ENCODE measurements at places on chromosomes 13 and 19. TPM values are rescaled to one million over a fixed set of nuclear protein-coding genes. Genes with fewer than 3 reads are reported as not detected.

ZNF726 gene
- 1.9 TPM for total RNA-seq

IGFL2 gene
- not detected for total RNA-seq

IGSF23 gene
- not detected for total RNA-seq

ZNF536 gene
- total RNA-seq: 1.00 TPM

FXYD1 gene
- total RNA-seq: 10.6 TPM

ZNF529 gene
- total RNA-seq: 8.3 TPM

KLF5 gene
- total RNA-seq: 309 TPM

PRTN3 gene
- not detected for total RNA-seq

PLIN3 gene
- 74.4 TPM for total RNA-seq

WDR62 gene
- total RNA-seq: 20.7 TPM

PSG1 gene
- total RNA-seq: not detected

DNA sequence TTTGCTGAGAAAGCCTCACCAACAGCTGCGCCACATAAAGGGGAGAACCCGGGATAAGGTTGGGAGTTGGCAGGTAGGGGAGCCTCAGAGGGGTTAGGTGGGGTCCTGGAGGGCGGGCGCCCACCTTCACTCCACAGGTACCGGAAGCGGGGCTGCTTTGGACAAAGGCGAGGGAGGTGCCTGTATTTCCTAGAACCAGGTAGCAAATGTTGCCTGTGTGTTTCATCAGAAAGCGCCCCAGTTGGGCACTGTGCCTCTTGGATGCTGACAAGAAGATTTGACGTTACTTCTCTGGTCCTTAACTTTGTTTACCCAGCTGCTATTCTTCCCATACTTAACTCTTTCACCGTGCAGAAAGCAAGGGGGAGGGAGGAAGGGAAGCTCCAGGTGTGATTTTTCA lies 278.9 kb downstream of the ZNF536 start:
- H3K27me3 ChIP-seq: peaks cover 24% of the 10 kb centered on the region
- H3K36me3 ChIP-seq: no peaks in the 10 kb centered on the region
- no peaks in the 10 kb centered on the region for H3K4me1 ChIP-seq
- no peak for DNase-seq

GRCh38 chr13:71589032-71589431 lies 278.0 kb downstream of the DACH1 start:
- no peak overlapping the region for H3K4me3 ChIP-seq
- DNase-seq: no peak
- H3K27ac ChIP-seq: no peak overlapping the region
- no peaks in the 10 kb centered on the region for H3K4me1 ChIP-seq
- no peaks in the 10 kb centered on the region for H3K36me3 ChIP-seq

GRCh38 chr13:71880753-71881541 lies 13.9 kb upstream of the DACH1 start:
- no peak for DNase-seq
- H3K27ac ChIP-seq: no peak overlapping the region
- H3K4me1 ChIP-seq: peaks cover 4% of the 10 kb centered on the region
- H3K27me3 ChIP-seq: no peaks in the 10 kb centered on the region
- H3K4me3 ChIP-seq: no peak overlapping the region

GRCh38 chr19:18063463-18063862 lies 23.3 kb downstream of the IL12RB1 start:
- no peak overlapping the region for H3K27ac ChIP-seq
- no peak overlapping the region for H3K4me3 ChIP-seq
- peaks cover 7% of the 10 kb centered on the region for H3K27me3 ChIP-seq
- H3K4me1 ChIP-seq: peaks cover 2% of the 10 kb centered on the region
- no peak for DNase-seq
- H3K36me3 ChIP-seq: no peaks in the 10 kb centered on the region

DNA sequence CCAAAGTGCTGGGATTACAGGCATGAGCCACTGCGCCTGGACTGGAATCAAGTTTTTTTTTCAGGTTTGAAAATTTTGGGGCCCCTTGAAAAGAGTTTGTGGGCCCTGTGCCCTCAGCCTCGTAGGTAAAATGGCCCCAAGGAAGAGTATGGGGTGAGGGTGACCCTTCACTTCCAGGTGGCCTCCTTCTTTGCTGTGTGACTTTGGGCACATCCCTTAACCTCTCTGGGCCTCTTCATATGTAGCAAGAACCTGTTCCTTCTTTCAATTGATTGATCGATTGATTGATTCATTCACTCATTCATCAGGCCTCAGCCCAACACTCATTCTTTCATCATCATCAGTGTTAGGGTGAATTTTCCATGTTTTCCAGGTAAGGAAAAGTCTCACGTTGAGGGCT lies 3.4 kb upstream of the TMEM221 start:
- H3K4me1 ChIP-seq: peaks cover 11% of the 10 kb centered on the region
- DNase-seq: no peak
- no peak overlapping the region for H3K4me3 ChIP-seq
- H3K36me3 ChIP-seq: no peaks in the 10 kb centered on the region
- no peak overlapping the region for H3K27ac ChIP-seq

DNA sequence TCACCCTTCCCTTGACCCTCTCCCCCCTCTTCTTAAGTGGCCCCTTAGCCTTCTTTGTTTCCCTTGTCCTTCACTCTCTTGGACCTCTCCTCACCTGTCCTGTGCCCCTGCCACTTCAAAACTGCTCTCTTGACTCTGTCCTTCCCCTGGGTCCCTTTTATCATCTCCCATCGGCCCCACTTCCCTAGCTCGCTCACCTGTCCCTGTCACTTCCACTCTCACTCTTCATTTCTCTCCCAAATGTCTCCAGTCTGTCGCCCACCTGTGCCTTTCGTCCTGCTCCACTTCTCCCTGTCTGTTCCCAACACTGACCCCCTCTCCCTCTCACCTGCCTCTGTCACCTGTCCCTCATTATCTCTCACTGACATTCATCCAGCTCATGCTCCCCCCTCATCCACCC lies 699 bp downstream of the IFNL1 start:
- DNase-seq: no peak
- H3K36me3 ChIP-seq: no peaks in the 10 kb centered on the region
- H3K27me3 ChIP-seq: peaks cover 11% of the 10 kb centered on the region
- H3K4me1 ChIP-seq: no peaks in the 10 kb centered on the region

GRCh38 chr13:70310396-70311119 lies 202.3 kb upstream of the KLHL1 start:
- no peak overlapping the region for H3K4me3 ChIP-seq
- H3K4me1 ChIP-seq: no peaks in the 10 kb centered on the region
- no peaks in the 10 kb centered on the region for H3K36me3 ChIP-seq
- DNase-seq: peak; percentile 25

DNA sequence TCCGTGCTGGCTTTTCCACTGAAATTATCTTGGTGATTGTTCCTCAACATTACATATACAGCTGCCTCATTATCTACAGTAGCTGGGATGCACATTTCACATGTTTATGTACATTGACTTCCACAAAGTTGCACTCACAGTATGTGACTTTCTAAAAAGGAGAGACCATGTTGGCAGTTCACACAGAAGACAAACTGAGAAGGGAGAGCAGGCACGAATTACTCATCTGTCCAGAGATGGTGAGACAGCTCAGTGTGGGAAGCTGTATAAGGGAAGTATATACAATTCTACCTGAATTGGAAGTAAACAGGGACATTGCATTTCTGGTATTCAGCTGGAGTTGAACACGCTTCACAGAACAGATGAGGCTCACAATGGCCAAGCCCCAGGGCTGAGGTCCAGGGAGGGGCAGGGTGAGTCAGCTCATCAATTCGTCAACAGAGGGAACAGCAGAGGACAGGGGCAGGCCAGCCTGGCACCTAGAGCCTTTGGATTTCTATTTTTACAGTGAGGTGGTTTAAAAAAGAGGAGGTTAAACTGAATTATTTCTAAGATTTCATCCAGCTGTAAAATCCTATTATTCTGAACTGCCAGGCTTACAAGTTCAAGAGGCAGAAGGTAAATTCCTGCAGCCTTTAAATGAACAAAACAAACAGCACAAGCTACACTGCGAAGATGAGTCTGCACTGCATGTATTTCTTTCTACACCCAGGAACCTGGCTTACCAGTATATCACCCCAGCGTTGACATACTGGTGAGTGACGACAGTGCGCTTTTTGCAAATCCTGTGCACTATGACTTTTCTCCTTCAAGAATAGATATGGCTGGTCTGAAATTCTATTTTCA lies 9.8 kb downstream of the PARP4 start:
- peaks cover 21% of the 10 kb centered on the region for H3K4me1 ChIP-seq
- no peaks in the 10 kb centered on the region for H3K27me3 ChIP-seq

GRCh38 chr13:44884076-44884729 lies 105.1 kb downstream of the NUFIP1 start:
- H3K4me3 ChIP-seq: no peak overlapping the region
- DNase-seq: no peak
- H3K36me3 ChIP-seq: no peaks in the 10 kb centered on the region
- H3K27me3 ChIP-seq: no peaks in the 10 kb centered on the region

- H3K27ac ChIP-seq: no peak overlapping the region
- no peaks in the 10 kb centered on the region for H3K36me3 ChIP-seq
- H3K27me3 ChIP-seq: no peaks in the 10 kb centered on the region
- no peak overlapping the region for H3K4me3 ChIP-seq
- no peak for DNase-seq
Observed at GRCh38 chr19:24060687-24061356, 26.2 kb upstream of the ZNF254 start.

DNA sequence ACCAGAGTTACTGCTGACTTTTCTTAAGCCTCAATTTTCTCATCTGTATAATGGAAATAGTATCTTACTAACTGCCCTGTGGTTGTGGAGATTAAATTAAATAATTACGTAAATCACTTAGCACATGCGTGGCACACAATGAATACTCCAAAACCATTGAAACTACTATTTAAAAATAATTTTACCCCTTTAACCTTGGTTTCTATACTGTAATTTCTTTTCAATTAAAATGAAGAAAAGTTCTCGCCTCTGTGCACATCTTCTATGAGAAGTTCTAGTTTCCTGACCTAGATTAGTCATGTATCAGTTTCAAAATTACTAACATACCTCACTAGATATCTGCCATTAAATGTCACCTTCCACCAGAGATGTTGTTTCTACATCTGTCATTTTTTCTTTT lies 5.7 kb downstream of the SLITRK1 start:
- no peak for DNase-seq
- no peaks in the 10 kb centered on the region for H3K36me3 ChIP-seq
- H3K4me3 ChIP-seq: no peak overlapping the region
- peaks cover 27% of the 10 kb centered on the region for H3K27me3 ChIP-seq

GRCh38 chr19:51122112-51122981 lies 2.4 kb upstream of the SIGLEC9 start:
- H3K4me1 ChIP-seq: no peaks in the 10 kb centered on the region
- H3K36me3 ChIP-seq: no peaks in the 10 kb centered on the region
- H3K27me3 ChIP-seq: peaks cover 5% of the 10 kb centered on the region
- peak overlapping the region; percentile 33 for H3K27ac ChIP-seq
- no peak overlapping the region for H3K4me3 ChIP-seq

- H3K27ac ChIP-seq: no peak overlapping the region
- H3K27me3 ChIP-seq: no peaks in the 10 kb centered on the region
- peaks cover 27% of the 10 kb centered on the region for H3K36me3 ChIP-seq
- DNase-seq: no peak
- H3K4me3 ChIP-seq: no peak overlapping the region
- H3K4me1 ChIP-seq: no peaks in the 10 kb centered on the region
Observed at GRCh38 chr13:19769854-19770253, 12.9 kb downstream of the PSPC1 start.

DNA sequence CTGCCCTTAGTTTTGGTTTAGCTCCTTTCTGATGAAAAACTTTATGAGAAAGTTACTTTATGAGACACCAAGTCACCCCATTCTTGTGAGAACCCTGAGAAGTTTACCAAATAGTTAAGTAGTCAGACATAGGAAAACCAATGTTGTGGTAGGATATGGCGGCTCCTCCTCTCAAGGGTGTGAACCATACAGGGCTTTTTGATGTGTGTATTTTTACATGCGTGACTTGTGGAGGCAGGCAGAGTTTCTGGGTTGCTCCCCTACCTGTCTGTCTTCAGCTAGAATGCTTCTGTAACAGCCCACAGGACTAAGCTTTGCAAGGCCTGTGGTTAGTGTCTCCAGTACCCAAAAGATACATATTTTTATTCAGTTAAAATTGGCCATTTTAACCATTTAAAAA lies 18.3 kb downstream of the UBAC2 start:
- peaks cover 49% of the 10 kb centered on the region for H3K4me1 ChIP-seq
- H3K36me3 ChIP-seq: no peaks in the 10 kb centered on the region
- H3K4me3 ChIP-seq: no peak overlapping the region
- no peaks in the 10 kb centered on the region for H3K27me3 ChIP-seq
- peak; percentile 25 for DNase-seq
- H3K27ac ChIP-seq: no peak overlapping the region

GRCh38 chr19:48659768-48660167 lies 13.0 kb downstream of the NTN5 start:
- H3K4me3 ChIP-seq: no peak overlapping the region
- H3K27me3 ChIP-seq: no peaks in the 10 kb centered on the region
- no peak for DNase-seq
- H3K27ac ChIP-seq: no peak overlapping the region
- peaks cover 10% of the 10 kb centered on the region for H3K4me1 ChIP-seq

DNA sequence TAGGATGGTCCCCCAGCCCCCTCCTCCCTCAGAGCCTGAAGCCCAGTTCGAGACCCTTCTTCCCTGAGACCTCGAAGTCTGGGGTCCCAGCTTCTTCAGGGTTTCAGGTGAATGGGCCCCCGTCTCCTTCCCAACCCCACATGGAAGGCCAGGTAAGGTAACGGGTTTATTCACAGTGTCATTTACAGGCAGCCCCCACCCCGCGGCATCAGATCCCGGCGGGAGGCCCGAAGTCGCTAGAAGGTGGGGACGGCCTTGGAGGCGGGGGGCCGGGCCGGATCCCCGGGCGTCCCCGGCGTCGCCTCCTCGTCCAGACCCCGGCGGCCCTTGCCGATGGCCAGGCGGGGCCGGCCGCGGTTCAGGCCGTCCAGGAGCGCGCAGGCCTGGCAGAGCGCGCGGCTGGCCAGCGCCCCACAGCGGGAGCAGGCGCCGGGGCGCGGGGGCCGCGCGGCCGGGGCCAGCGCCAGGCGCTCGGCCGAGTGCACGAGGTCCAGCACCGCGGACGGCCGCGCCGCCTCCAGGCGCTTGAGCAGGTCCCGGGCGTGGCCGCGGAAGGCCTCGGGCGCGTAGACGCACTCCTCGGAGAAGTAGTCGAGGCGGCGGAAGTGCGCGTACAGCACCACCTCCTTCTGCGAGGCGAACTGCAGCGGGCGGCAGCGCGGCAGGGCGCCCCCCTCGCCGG lies 9.7 kb downstream of the CTU1 start:
- DNase-seq: peak; percentile 20
- H3K4me1 ChIP-seq: no peaks in the 10 kb centered on the region

DNA sequence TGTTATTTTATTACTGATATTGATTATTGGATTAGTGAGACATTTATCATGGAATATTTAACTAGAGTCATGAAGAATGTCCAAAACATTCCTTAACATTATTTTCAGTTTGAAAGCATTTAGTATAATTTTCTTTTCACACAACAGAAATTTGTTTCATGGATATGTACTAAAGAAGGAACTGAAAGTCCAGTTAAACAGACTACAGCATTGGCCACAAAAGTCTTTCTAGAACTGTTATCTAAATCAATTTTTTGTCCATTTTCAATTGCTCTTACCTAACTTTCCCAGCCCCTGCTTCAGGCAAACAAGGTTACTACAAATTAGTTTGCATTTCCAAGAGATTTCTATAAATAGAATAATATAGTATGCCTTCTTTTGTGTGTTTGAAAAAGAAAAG lies 1018.0 kb upstream of the PCDH20 start:
- DNase-seq: no peak
- no peaks in the 10 kb centered on the region for H3K27me3 ChIP-seq
- no peak overlapping the region for H3K27ac ChIP-seq
- no peaks in the 10 kb centered on the region for H3K4me1 ChIP-seq
- H3K36me3 ChIP-seq: no peaks in the 10 kb centered on the region
- no peak overlapping the region for H3K4me3 ChIP-seq
